ENCODE measurements at places on chromosomes 12 and 14.
A peak's percentile ranks its signal among the peaks of the same experiment; 100 is the strongest.

DNA sequence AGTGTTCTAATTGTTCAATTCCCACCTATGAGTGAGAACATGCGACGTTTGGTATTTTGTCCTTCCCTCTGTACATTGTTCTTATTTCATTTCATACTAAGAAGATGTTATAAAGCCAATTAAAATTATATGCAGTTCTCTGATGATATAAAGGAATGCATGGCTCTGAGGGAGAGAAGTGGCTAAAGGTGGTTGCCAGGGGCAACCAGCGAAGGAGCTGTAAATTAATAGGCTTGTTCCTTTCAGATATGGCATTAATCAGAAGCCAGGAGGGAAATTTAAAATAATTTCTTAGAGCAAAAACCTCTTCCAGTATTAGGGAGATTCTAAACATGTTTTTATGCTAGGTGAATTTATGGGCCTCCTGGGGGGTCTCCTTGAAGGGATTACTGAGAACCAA lies 227.8 kb downstream of the TMEM117 start:
- no peak for DNase-seq

DNA sequence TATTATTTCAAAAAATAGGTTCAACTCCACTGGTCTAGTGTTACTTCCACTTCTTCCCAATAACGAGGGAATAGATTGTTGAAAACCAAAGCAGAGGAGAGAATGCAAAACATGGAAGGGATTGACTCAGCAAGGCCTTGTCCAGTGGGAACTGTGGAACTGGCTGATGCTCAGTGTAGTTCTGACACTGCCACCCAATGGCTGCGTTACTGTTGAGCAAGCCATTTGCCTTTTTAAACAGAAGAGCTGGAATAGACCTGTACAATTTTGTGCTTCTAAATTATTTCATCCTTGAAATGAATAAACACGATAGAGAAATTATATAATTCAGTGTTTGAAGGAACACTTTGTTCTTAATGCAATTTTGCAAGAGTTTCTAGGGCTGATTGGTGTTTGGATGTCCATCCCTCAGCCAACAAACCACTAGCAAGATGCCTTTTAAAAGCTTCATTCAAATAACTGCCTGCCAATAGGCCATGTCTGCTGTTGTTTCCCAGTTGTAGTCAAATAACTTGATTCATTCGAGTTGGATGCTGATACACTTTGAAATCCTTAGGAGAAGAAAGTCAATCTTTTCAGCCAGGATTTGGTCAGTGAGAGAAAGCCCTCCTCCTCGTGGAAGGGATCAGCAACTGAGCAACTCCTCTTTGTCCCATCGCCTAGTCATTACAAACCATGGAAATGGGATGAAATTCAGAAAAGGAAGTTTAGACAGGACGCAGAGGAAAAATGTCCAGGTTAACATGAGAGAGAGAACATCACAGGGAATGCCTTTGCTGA lies 7.3 kb upstream of the MGP start:
- peak; percentile 71 for DNase-seq

DNA sequence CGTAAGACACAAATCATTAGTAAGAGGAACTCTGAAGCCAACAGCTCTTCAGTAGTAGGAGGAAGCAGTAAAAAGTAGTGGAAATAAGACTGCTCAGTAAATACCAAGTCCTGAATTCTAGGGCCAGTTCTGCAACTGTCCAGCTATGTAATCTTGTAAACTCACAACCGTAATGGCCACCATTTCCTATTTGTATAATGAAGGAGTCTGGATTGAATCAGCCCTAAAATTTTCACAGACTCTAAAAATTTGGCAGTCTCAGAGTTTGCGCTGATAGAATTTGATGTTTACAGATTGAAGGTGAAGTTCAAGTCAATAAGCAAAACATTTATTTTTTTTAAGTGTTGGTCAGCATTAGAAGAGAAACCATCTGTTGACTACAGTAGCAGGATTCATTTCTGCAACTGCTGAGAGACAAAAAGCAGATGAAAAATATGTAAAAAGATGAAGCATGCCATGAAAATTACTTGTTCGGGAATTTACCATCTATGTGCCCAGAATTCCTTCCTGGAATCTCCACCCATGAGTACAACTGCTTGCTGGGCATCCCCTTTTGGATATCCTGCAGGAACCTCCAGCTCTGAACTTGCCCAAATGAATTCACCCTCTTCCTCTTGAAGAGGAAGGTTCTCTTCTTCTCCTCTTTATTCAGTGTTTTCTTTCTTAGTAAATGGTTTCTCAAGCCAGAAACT lies 47.5 kb downstream of the GALNT4 start:
- DNase-seq, result no peak

GRCh38 chr14:94115631-94116030 lies 5.1 kb downstream of the IFI27 start:
- no peak for DNase-seq

DNA sequence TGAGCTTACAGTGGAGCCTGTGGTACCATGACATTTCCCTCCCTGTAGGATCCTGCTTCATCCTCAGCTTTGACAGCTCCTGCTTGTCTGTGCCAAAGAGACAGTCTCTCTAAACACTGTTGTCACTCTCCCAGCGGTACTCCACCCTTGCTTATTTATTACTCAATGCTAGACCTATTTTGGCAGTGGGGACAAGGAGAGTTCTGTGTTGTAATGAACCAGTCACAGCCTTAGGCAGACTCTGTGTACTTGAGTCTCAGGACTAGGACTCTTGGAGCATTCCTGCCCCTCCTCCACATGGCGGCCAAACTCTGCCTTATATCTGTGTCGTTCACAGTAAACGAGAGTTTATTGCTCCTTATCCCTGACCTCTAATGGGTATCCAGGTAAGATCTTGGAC lies 70.9 kb downstream of the PIK3C2G start:
- no peak for DNase-seq

DNA sequence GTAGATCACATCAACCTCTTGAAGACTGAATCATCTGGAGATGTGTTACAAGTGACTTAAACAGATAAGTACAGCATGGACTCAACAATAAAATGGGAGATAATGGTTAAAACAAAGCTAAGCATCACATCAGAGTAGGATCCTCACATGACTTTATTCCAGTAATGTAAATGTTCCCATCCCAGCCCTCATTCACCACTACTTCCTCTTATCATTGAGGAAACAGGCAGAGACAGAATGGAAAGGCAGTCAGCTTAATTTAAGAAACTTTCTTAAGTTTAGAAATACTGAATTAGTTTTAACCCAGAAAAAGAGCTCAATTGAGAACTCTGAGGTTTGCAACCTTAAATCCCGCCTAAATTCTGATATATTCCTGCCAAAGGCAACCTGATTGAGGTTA lies 1.2 kb upstream of the ALG10 start:
- DNase-seq, result no peak

DNA sequence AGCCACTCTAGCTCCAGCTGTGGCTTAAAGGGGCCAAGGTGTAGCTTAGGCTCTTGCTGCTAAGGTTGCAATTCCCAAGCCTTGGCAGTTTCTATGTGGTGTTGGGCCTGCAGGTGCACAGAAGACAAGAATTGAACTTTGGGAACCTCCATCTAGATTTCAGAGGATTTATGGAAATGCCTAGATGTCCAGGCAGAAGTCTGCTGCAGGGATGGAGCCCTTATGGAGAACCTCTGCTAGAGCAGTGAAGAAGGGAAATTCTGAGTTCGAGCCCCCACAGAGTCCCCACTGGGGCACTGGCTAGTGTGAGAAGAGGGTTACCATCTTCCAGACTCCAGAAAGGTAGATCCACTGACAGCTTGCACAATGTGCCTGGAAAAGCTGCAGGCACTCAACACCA lies 694.7 kb downstream of the SLC16A7 start:
- no peak for DNase-seq

DNA sequence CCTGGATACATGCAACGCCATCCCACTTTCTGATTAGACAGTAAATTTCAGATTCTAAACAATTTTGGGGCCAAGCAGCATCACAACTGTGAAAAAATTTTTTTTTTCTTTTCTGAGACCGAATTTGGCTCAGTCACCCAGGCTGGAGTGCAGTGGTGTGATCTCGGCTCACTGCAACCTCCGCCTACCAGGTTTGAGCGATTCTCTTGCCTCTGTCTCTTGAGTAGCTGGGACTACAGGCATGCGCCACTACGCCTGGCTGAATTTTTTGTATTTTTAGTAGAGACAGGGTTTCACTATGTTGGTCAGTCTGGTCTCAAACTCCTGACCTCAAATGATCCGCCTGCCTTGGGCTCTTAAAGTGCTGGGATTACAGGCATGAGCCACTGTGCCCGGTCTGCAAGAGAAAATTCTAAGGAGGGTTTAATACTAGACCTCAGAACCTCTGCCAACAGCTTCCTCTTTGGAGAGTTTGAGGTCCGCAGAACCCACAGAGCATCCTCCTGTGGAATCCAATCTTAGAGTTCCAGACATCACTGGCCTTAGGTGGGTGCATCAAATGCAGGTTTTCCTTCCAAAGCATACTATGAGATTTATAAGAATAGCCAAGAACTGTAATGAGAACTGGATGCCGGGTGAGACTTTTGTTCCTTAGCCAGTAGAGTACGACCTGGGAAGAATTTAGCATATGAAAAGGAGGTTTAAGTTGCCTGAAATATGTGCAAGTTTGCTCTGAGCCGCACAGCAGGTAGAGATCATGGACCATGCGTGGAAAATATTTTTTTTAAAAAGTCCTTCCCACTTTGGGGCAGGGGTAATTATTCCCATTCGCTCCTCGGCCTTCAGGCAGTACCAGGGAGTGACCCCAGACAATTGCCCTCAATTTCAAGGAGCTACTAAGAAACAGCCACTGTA lies 7.8 kb upstream of the PHC1 start:
- DNase-seq, result no peak

DNA sequence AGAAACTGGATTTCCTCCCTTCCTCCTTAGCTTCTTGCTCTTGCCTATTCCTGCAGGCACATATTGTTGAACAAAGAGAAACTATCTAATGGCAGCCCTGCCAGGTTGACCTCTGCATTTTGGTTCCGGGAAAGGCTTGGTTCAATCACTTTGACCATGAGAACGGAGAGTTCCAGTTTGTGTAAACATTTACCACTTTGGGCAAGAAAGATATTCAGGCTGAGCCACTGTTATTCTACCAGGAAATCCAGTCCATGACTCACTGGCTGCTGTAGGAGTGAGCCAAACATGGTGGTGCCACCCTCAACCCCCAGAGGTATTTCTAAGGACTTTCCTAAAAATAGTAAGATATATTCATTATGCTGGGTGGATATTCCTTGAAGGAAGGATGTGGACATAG lies 242.2 kb upstream of the OR4E1 start:
- peak; percentile 18 for DNase-seq

DNA sequence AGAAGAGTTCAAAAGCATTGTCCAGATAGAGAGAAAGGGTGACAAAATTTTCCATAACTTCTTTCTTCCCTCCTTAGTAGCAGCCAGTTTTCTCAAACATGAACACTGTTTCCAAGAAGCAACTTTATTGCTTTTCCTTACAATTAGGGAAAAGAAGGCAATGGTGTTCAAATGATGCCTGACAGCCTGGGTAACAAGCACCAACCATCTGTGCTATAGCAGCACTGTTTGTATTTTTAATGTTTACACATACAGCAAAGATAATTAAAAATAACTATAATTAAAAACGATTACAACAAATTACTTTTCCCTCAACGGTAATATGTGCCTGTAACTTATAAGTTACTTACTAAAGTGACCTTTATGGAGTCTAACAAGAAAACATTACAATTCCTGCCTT lies 450.6 kb upstream of the LMO3 start:
- DNase-seq, result no peak

GRCh38 chr14:37257501-37258070 lies 59.8 kb downstream of the MIPOL1 start:
- no peak for DNase-seq

GRCh38 chr12:67449591-67450052 lies 180.5 kb downstream of the CAND1 start:
- DNase-seq, result no peak

GRCh38 chr14:90319634-90320541 lies 11.9 kb downstream of the NRDE2 start:
- DNase-seq, result no peak

GRCh38 chr12:54579258-54579657 lies 9.2 kb downstream of the PPP1R1A start:
- DNase-seq, result no peak

- peak; percentile 46 for DNase-seq
These were observed 42.0 kb downstream of the AREL1 start for GRCh38 chr14:74670726-74671411.

DNA sequence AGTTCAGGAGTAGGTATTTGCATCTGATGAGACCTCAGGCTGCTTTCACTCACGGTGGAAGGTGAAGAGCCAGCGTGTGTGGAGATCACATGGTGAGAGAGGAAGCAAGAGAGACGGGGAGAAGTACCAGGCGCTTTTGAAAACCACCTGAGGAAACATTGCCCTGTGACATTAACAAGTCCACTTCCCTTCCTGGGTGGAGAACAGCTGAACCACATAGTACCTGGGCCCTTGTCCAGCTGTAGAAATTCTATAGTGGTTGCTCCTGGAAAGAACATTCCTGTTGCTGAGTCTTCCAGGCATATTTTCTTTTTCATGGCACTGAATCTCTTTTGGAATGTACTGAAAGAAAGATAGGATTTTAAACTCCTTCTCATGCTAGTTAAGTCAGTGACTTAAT lies 87.3 kb upstream of the RIN3 start:
- DNase-seq, result peak; percentile 53

GRCh38 chr14:65153101-65153500 lies 50.8 kb upstream of the MAX start:
- DNase-seq, result no peak

DNA sequence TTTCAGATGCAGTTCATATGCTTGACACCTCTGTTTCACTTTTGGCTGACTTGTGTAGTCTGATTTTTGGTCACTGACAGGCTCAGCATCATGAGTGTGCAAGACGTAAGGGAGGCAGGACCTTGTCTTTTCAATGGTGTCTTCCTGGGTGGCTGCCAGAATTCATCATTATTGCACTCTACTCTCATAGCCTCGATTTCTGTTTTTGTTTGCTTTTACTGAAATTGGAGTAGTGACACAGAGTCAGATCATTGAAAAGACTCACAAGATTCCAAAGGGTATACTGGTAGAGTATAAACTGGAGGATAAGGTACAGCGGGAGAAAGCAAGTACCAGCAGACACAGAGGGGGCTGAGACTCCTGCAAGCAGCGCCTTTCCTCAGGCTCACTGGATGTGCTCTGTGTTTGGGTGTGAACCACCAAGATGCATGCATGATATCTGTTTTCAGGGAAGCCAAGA lies 126.3 kb upstream of the FGD4 start:
- no peak for DNase-seq

DNA sequence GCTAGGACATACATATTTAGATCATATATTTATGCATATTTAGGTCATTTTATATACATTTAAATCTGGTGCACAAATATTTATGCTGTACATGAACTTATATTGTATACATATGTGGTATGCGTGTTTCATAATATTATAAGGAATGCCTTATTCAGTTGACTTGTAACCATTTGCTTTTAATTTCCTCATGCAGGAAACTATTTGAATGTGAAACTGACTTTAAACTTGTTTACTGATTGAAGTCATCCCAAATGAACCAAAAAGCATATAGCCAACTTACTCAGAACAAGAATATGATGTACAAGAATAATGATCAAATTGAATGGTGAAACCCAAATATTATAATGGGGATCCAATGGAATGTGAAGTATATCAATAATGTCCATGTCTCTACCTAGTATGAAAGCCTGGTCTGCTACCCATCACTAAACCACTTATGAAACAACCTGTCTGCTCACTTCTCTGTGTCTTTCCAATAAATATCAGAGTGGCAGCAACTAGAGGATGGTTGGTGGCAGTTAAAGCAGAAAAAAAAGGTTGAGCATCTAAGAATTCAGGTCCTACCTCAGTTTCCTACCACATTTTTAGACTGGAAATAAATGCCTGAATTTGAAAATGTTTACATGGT lies 38.3 kb downstream of the RPS6KA5 start:
- DNase-seq, result no peak

All from fibroblast of pulmonary artery (primary cell).